ENCODE measurements at places on chromosomes 5 and 9.

DNA sequence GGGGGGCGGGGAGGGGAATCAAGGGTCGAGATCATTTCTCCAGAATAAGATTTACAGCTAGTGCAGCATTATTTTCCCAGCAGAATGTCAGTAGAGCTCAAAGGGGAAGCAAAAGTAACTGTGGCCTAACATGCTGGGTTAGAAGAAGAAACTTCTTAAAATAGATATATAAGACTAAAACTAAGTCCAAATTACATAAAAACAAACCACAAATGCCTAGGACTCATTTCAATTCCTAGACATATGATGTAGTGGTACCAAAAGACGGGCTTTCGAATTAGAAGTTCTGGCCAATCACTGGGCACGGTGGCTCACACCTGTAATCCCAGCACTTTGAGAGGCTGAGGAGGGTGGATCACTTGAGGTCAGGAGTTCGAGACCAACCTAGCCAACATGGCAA lies 20.8 kb upstream of the MELK start:
- DNase-seq = no peak

DNA sequence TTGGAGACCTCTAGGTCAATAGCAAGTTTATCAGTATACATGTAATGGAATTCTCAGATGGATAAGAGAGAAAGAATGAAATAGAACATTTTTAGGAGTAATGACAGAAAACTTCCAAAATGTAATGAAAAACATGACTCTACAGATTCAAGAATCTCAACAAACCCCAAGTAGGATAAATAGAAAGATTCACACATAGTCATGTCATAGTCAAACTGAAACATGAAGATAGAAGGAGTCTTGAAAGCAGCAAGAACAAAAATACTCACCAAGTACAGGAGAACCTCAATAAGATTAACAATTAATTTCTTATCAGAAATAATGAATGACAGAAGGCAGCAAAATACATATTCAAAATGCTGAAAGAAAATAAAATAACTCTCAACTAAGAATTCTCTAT lies 164.5 kb downstream of the SPATA31D1 start:
- DNase-seq = no peak

GRCh38 chr5:58499941-58500340 lies 8.7 kb downstream of the GAPT start:
- no peak for DNase-seq

GRCh38 chr9:109718861-109719260 lies 61.1 kb upstream of the PALM2AKAP2 start:
- no peak for DNase-seq

GRCh38 chr5:16051246-16051755 lies 128.3 kb downstream of the MARCHF11 start:
- DNase-seq = no peak

DNA sequence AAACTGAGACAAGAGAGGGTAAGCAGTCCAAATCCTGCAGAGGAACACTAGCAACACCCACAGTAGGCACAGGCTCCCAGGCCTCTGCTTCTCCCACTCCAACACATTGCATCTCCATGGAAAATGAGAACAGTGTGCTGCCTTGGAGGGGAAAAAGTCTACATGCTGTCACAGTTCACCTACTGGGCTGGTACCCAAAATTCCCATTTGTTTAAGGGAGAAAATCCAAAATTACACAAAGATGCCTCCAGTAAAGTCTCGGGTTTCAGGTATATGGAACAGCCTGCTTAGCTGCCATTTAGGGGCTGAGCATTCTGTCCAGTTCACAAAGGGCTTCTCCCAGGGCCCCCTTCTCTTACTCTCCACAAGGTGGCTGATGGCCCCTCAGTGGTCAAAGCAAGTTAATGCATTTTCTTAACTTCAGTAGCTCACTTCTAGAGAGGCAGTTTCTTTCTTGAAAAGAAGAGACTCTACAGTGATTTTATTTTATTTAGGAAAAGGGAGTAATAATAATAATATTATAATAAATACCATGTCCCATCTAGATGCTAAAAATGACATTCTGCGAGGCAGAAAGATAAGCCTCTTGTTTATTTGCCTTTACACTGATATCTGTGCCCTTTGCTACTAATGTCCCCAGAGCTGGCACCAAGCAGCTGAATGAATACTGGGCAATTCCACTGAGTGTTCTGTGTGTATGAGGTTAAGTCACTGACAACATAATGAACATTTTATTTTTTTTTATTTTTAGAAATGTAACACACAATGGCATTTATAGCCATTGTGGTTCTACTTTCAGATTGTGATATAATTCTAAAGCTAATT lies 89.4 kb downstream of the RGS7BP start:
- no peak for DNase-seq

GRCh38 chr5:98513380-98513779 lies 260.1 kb upstream of the RGMB start:
- no peak for DNase-seq

DNA sequence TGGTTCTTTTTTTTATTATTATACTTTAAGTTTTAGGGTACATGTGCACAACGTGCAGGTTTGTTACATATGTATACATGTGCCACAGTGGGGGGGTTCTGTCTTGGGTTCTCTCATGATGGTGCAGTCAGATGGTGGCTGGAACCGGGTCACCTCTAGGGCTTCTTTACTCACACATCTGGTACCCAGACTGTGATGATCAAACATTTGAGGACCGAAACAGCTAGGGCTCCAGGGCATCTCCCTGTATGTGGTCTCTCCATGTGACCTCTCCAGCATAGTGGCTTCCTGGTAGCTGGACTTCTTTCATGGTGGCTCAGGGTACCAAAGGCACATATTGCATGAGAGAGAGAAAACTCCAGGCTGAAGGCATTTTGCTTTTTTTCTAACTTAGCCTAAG lies 9.8 kb upstream of the CRHBP start:
- DNase-seq = no peak

DNA sequence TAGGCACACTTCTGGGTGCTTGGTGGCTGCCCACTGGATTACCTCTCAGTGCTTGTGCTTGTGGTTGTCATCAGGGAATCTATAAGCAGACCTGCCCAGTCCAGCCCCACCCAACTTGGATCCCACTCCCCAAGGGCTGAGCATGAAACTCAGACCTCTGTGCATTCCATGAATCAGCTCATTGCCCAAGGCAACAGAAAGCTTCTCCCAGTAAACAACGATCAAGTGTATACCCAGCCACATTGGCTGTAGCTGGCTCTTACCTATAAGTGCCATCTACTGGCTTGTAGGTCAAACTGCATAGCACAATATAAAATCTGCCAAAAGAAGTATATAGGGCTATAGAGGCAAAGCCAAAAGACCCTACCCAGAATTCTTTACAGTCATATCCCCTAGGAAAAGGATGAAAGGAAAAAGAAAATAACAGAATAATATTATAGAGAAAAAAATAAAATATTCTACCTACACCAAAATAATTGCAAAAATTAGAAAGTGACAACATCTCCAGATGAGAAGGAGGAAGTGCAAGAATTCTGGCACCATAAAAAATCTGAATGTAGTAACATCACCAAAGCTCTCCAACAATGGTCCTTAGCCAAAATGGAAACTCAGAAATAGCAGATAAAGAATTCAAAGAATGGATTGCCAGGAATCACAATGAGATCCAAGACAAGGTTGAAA lies 321.0 kb upstream of the TRPC7 start:
- no peak for DNase-seq

GRCh38 chr9:78879324-78880100 lies 582.6 kb downstream of the PSAT1 start:
- no peak for DNase-seq

- no peak for DNase-seq
Observed at GRCh38 chr9:101626295-101626694, 31.5 kb upstream of the PPP3R2 start.

- no peak for DNase-seq
Observed at GRCh38 chr9:79765466-79765865, 193.7 kb downstream of the TLE4 start.

DNA sequence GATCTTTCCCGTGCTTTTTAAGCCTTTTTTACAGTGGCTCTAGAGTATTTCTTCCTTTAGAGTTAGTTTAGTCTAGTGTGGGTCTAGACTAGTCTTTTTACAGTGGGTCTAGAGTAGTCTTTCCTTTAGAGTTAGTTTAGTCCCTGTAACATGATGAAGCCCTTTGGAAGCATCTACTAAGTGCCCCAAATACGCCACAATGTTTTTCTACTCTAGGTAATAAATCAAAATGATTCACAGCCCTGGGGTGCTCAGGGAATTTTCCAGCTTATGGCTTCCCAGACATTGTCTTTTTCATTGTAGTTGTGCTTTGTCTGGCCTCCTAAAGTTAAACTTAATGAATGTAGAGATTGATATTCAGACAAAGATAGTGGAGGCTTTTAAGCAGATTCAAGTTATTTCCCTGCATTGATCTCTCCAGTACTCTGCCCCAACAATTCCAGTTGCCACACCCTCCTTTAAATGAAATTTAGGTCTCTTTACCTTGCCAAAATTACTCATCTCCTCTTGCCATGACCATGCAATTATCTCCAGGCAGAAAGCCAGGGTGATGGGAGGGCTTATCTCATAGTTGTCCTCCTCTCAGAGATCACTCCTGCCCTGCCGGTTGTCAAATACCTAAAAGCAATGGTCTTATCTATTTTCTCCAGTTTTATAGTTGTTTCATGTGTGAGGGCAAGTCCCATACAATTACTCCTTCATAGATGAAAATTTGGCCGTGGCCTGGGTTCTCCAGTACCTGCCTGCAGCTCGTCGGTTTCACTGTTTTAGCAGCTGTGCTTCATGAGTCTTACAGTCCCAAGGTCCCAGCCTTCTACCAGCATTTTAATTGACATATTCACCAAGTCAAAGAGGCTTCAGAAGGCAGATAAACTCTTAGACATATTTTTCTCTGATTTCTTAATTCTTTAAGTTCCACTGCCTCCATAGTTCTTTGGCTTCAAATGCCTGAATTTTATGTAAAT lies 794.0 kb upstream of the COX7C start:
- DNase-seq = no peak

DNA sequence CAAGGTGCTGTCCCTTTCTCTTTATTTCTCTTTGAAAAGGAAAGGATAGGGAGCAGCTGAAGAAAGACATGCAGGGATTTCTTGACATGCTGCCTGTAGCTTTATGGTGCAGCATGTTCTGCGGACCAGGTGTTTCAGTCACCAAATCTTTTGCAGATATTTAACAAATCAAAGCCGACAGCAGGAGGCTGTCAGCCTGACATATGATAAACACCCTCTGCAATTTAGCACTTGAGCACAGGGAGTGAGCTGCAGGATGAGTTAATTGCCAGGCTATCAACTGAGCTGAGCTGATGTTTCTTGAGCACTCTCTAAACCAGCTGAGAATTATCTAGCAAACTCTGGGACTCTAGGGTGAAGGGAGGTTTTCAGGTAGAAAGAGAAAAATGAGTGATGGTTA lies 212.8 kb upstream of the ATP10B start:
- DNase-seq = no peak

DNA sequence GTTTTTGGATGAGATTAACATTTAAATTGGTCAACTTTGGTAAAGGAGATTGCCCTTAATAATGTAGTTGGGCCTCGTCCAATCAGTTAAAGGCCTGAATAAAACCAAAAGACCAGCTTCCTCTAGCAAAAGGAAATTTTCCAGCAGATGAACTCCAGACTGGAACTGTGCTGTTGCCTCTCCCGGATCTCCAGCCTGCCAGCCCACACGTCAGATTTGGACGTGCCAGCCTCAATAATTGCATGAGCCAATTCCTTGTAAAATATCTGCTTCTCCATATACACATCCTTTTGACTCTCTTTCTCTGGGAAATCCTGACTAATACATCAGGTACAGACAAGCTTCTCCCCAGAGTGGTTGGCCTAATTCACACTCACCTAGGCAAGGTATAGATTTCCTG lies 175.8 kb upstream of the ADCY2 start:
- DNase-seq = no peak

GRCh38 chr5:99607124-99607523 lies 678.3 kb upstream of the CHD1 start:
- DNase-seq = no peak

GRCh38 chr9:127361561-127361960 lies 35.4 kb upstream of the SLC2A8 start:
- DNase-seq = no peak

- no peak for DNase-seq
Observed at GRCh38 chr5:23208959-23209431, 298.4 kb upstream of the PRDM9 start.

GRCh38 chr9:136018257-136019031 lies 57.3 kb upstream of the UBAC1 start:
- DNase-seq = no peak

DNA sequence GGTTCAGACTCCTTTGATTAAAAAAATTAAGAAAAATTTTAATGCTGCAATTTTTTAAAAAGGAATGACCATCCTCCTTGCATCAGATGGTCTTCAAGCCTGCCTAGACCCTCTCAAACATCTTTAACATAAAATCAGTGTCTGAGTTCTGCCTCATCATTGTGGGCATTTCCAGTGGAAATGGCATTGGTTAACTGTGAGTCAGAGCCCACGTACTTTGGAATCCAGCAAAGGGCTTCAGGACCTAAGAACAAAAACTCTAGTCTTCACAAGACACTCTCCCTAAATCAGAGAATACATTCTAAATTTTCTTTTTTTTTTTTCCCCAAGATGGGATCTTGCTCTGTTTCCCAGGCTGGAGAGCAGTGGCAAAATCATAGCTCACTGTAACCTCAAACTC lies 9.4 kb upstream of the C5orf15 start:
- DNase-seq = no peak

- no peak for DNase-seq
Observed at GRCh38 chr5:57452885-57453284, 29.7 kb downstream of the ACTBL2 start.

DNA sequence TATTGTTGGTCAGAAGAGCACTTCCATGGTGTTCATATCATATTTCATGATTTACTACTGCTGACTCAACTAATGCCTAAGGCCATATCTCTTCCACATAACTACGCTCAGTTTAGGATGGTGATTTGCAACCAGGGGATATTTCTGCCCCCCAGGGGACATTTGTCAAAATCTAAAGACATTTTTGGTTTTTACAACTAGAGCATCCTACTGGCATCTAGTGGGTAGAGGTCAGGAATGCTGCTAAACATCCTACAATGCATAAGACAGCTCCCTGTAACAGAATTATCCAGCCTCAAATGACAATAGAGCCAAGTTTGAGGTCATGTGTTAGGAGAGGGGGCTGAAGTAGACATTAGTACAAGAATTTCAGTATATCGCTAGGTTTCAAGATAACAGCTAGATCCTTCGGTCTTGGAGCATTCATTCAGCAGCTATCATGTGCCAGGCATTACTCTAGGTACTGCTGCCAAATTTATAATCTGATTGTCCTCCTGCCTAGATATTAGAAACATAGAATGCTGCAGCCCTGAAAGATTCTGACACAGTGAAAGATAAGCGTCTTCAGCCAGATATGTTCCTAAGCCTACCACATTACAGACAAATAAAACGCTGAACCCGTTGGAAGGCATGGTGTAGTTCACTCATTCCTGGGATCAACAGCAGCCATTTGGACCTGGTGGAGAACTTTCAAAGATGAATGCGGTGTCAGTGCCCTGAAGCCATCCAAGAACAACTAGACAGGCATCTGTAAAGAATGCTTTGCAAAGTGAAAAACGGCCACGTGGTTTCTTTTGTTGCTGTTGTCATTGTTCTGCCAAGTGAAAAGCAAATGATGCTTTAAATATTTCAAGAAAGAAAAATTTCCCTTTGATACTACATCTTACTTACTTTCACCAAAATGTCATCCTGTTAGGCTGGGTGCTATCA lies 55.5 kb upstream of the FST start:
- no peak for DNase-seq

GRCh38 chr5:67451640-67452279 lies 255.2 kb upstream of the CD180 start:
- no peak for DNase-seq

All from stimulated activated CD8-positive, alpha-beta memory T cell treated with anti-CD3 and anti-CD28 coated beads, Interleukin-7, amount 100 ng/mL, for 1 hour (primary cell).